ENCODE measurements at places on chromosomes 11 and 22. TPM values are rescaled to one million over a fixed set of nuclear protein-coding genes. Genes with fewer than 3 reads are reported as not detected.

DNA sequence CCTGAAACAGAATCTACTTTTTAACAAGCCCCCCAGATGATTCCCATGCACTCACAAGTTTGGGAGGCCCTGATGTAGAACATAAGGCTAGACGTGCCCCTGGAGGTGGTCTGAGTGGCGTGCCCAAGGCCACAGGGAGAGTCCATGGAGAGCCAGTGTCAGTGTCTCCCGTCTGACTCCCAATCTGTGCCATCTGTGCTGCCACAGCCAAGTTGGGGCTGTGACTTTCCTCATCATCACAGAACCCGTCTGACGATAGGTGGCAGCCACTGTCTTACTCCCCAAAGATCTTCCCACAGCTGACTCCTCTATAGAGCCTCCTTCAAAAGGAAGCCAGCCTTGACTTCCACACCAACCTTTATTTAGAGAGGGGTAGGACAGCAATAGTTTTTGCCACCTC, 470.5 kb downstream of the SOX6 start:
- H3K27me3 ChIP-seq: no peaks in the 10 kb centered on the region
- H3K27ac ChIP-seq: no peak overlapping the region
- no peaks in the 10 kb centered on the region for H3K36me3 ChIP-seq
- H3K4me3 ChIP-seq: no peak overlapping the region
- no peaks in the 10 kb centered on the region for H3K4me1 ChIP-seq
- no peak for DNase-seq

The RNF214 gene
- total RNA-seq: 4.4 TPM

The TRMT112 gene
- total RNA-seq: 200 TPM

The HTR3A gene
- not detected for total RNA-seq

GRCh38 chr11:114159320-114159719, 99.8 kb downstream of the ZBTB16 start:
- no peak overlapping the region for H3K4me3 ChIP-seq
- peaks cover 34% of the 10 kb centered on the region for H3K4me1 ChIP-seq
- H3K36me3 ChIP-seq: no peaks in the 10 kb centered on the region
- DNase-seq: no peak

GRCh38 chr22:49543876-49544275, 283.8 kb downstream of the BRD1 start:
- no peak overlapping the region for H3K4me3 ChIP-seq
- no peaks in the 10 kb centered on the region for H3K36me3 ChIP-seq
- no peak for DNase-seq
- H3K27me3 ChIP-seq: no peaks in the 10 kb centered on the region
- H3K27ac ChIP-seq: no peak overlapping the region

GRCh38 chr11:19844806-19845205, 132.2 kb downstream of the NAV2 start:
- DNase-seq: no peak
- H3K27me3 ChIP-seq: no peaks in the 10 kb centered on the region
- H3K4me3 ChIP-seq: no peak overlapping the region
- H3K36me3 ChIP-seq: no peaks in the 10 kb centered on the region
- H3K27ac ChIP-seq: no peak overlapping the region

DNA sequence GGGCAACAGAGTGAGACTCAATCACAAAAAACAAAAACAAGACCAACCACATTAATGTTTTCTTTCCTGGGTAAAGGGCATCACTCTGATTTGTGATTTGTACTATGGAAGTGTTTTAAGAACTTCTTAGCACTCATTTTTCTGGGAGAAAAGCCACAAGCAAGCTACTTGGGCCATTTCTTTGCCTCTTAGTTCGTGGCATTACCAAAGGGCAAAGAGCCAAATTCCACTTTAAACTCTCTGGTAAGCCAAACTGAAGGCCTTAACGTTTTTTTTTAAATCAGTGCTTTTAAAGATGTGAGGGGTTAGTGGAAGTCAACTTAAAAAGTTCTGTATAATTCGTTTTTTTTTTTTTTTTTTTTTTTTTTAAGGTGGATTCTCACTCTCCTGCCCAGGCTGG, 36.9 kb downstream of the CAT start:
- H3K4me3 ChIP-seq: no peak overlapping the region
- DNase-seq: no peak
- no peak overlapping the region for H3K27ac ChIP-seq
- no peaks in the 10 kb centered on the region for H3K27me3 ChIP-seq
